ENCODE measurements at places on chromosomes 2 and 18.
A peak's percentile ranks its signal among the peaks of the same experiment; 100 is the strongest.

DNA sequence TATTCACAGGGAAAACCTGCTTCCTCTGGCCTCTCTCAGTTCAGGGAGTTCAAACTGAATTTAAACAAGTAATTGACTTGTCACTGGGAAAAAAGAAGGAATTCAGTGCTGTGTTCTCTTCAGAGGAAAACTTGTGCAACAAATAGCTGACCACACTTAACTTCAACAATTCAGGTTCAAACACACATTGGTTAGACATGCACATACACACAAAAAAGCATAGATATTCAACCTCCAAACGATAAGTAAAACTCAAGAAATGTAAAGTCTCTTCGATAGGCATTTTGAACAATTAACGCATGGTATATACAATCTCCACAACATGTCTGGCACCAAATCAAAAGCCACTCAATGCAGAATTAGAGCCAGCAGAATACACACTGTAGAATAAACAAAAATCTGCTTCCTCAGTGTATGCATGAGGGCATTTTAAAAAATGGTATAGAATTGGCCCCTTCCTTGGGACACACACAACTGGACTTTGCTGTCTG, 269.0 kb downstream of the TCF4 start:
- DNase-seq = no peak

DNA sequence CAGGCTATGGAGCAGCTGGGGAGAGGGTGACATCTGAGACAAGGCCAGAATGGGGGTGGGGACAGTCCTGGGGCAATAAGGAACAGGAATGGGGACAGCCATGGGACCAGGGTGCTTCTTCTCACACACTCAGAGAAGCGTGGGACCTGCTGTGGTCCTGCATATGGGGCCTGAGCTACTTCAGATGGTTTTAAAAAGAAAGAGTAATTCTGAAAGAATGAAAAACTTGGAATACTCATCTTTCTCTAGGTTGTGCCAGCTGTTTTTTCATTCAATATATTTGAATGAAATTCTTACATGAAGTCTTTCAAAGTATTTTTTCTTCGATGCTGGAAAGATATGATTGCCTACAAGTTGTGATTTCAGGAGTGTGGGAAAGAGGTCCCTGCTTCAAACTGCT, 227.5 kb upstream of the APCDD1 start:
- DNase-seq = no peak

- peak; percentile 19 for DNase-seq
Observed at GRCh38 chr2:219001577-219002394, 8.6 kb upstream of the CRYBA2 start.

DNA sequence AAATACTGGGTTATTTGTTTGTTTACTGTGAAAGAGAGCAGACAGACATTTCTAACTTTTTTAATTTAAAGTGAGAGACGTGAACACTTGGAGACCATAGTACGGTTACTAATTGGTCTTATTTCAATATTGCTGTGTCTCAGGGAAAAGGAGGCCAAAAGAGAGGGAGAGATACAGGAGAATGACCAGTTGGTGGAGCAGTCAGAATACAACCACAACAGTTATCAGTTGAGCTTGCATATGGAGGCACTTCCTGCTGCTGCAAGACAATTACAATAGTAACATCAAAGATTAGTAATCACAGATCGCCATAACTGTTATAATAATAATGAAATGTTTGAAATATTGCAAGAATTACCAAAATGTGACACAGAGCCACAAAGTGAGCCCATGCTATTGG, 58.2 kb downstream of the TWSG1 start:
- no peak for DNase-seq

- no peak for DNase-seq
Observed at GRCh38 chr2:13193900-13194299, 477.2 kb downstream of the TRIB2 start.

- no peak for DNase-seq
Observed at GRCh38 chr18:55256929-55257289, 297.6 kb upstream of the CCDC68 start.

- DNase-seq = no peak
Observed at GRCh38 chr2:240989451-240990265, 8.8 kb upstream of the SNED1 start.

GRCh38 chr2:178679891-178680290, 127.3 kb downstream of the TTN start:
- no peak for DNase-seq

- DNase-seq = no peak
Observed at GRCh38 chr2:135471106-135471505, 59.9 kb downstream of the ZRANB3 start.

DNA sequence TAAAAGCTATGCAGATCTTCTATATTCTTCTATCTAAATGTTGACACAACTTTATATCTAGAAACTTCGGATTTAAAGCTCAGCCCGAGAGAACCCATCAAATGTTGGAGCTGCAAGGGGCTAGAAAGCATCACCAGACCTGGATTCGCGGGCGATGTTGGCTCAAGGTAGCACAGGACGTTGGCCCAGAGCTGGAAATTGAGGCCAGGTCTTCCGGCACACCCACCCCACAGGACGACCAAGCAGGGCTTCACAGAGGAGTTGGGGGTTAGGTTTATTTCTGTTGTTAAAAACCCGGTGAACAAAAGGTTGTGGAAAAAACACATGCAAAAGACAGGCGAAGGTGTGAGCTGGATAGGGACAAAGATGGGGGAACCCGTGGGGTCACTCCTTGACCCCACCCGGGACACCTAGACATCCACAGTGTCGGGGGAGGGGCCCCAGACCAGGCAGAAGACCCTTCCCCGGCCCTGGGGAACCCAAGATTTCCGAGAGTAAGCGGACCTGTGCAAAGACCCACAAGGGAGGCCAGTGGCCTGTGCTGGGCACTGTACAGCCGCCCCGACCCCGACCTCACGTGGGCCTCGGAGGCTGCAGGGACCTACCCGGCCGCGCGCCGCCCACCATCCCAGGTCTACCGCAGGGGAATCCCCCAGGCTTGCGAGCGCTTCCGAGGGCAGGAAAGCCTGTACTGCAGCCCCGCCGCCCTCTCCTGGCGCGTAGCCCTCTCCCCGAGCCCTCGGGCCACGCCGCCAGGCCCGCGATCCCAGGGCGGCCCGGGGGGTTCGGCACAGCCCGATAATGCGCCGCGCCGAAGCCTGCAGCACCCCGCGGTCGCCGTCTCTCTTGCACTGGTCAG, 1.8 kb upstream of the AGBL5 start:
- DNase-seq = peak; percentile 58

- no peak for DNase-seq
Observed at GRCh38 chr2:78979380-78980151, 45.9 kb upstream of the REG3G start.

GRCh38 chr2:120863661-120864320, 128.1 kb downstream of the GLI2 start:
- DNase-seq = no peak

DNA sequence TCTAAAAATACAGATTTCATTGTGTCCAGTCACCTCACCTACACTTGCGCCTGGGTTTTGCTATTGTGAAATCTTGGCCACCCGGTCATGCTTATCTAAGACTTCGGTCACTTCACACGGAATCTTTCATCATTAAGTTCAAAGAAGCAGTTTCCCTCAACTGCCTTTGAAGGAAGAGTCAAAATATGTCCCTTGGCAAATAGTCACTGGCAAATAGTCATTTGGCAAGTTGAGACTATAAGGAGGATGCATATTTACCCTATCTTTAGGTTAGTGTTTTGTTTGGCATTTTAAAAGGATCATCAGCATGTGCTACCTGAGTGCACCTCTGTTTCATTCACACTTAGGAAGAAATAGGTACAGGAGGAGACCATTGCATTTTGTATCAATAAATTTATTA, 95.9 kb downstream of the FEZ2 start:
- DNase-seq = no peak

- no peak for DNase-seq
Observed at GRCh38 chr2:149613704-149614103, 26.1 kb upstream of the MMADHC start.

GRCh38 chr2:63780518-63781155, 61.1 kb upstream of the UGP2 start:
- no peak for DNase-seq

DNA sequence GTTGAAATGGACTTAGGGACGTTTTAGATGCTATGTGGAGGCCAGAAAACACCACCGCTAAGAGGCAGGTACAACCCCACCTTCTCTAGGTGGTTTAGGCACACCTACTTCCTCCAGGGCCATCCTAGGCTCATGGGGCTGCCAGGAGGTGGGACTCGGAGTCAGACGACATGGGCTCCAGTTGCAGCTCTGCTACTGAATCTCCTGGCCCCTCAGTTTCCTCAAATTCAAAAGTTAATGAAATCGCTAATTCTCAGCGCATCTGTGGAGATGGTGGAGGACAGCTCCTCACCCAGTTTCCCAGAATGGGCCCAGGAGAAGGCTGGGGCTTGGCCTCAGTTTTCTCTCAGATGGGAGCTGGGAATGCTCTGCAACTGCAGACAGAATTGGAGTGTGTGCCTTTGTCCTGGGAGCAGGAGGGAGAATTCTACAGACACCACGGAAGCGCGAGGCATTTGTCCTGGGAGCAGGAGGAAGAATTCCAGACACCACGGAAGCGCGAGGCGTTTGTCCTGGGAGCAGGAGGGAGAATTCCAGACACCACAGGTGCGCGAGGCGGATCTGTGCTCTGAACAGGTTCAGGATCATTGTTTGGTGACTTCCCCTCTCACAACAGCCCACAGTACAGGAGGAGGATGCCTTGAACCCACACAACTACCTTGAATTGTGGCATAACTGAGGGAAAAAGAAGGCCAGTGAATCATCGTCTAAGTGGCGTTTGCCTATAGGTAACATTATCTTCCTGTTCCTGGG, 103.7 kb upstream of the PXDN start:
- DNase-seq = no peak

DNA sequence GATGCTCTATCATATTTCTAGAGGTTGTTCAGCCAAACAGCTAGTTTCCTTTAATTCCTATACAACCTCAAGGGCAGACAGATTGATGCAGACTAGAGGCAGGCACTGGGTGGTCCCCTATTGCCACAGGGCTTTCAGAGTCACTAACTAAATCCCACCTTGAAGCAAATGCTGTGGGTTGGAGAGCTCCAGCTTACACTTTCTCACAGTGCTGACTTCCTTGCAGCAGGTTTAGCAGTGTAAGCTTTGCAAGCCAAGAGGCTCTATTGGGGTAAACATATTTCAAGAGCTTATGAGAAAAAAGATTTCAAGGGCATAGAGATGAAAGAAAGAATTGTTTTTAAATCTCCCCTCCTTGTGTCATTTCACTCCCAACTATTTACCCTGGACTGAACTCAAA, 366.5 kb upstream of the CRIM1 start:
- DNase-seq = no peak

DNA sequence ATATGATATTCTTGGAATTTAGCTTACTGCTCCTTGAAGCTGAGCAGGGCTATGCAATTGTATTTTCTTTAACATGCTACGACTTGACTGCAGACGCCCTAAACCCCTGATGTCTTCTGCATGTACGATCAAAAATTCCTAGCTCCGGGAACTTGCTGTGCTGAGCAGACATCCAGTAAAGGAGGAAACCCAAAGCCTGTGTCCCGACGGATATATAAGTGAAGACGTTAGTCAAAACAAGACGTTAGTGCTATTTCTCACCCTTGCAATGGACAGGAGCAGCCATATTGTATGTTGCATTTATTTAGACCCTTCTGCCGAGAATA, 51.5 kb downstream of the SETBP1 start:
- DNase-seq = no peak

GRCh38 chr2:104864280-104865095, 10.6 kb downstream of the POU3F3 start:
- DNase-seq = no peak

DNA sequence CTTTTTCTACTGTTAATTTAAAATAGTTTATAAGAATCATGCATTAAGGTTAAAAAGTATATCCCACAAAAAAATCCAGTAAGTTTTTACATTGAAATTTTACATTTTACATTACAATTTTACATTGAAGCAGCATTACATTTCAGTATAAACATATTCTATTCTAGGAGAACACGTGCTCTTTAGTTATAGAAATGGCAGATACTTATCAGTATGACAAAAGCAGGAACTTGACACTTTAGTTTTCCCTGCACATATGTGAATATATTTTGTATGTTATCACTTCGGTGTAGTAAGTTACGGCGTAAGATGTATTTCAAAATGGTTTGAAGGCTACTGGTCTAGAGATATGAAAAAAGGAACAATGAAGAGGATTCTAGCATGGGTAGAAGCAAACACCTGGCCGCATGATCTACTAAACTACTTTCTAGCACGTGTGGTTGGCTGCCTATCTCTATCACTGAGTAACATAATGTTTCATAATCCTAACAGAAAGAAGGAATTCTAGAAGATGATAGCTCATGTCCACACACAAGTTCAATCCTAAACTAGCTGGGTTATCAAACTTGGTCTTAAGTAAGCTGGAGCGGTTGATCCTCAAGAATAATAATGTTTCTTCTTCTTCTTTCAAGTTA, 5.4 kb downstream of the IMMT start:
- no peak for DNase-seq

GRCh38 chr2:238785528-238785860, 62.4 kb upstream of the TWIST2 start:
- no peak for DNase-seq

DNA sequence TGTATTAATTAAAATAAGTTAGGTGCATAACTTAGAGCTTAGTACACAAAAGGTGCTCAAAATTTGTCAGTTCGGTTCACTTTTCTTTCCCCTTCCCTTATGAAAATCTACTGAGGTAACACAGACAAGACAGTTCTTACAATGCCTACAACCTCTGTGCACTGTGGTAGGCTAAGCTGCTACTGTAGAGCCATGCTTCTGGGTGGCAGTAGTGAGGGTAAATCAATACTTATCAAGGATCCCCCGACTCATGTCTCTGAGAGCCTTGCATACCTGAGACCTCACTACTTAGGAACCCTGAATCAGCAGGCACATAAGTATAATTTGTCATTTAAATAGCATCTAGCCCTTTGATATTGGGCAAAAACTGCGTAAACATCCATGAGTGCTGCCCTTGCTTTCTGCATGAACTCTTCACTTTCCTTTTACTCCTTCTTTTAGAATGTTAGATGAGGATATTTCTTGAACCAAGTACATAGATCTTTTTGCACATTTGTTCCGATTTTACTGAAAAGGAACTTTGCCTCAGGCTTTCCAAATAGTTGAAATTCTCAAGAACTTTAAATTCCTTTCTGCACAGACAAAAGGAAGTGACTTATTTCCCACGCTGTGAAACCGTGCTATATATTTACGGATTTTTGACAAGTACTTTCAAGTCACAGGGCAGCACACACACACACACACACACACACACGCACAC, 234.4 kb downstream of the TRIB2 start:
- DNase-seq = no peak

Measured in CD4-positive, alpha-beta T cell treated with Interleukin-2 at 100 ng/mL for 4 hours (primary cell).